ENCODE measurements at places on chromosomes 4 and X.

DNA sequence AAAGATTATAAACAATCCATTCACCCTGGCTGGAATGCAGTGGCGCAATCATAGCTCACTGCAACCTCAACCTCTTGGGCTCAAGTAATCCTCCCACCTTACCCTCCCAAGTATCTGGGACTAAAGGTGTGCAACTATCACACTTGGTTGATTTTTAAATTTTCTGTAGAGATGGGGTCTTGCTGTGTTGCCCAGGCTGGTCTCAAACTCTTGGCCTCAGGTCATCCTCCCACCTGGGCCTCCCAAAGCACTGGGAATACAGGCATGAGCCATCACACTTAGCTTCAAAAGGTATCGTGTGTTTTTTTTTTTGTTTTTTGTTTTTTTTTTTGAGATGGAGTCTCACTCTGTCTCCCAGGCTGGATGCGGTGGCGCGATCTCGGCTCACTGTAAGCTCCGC lies 71.5 kb downstream of the FRYL start:
- DNase-seq: no peak

- no peak for DNase-seq
Observed at GRCh38 chr4:176874721-176875445, 82.2 kb upstream of the VEGFC start.

- DNase-seq: no peak
Observed at GRCh38 chr4:173704201-173704600, 174.2 kb upstream of the HAND2 start.

DNA sequence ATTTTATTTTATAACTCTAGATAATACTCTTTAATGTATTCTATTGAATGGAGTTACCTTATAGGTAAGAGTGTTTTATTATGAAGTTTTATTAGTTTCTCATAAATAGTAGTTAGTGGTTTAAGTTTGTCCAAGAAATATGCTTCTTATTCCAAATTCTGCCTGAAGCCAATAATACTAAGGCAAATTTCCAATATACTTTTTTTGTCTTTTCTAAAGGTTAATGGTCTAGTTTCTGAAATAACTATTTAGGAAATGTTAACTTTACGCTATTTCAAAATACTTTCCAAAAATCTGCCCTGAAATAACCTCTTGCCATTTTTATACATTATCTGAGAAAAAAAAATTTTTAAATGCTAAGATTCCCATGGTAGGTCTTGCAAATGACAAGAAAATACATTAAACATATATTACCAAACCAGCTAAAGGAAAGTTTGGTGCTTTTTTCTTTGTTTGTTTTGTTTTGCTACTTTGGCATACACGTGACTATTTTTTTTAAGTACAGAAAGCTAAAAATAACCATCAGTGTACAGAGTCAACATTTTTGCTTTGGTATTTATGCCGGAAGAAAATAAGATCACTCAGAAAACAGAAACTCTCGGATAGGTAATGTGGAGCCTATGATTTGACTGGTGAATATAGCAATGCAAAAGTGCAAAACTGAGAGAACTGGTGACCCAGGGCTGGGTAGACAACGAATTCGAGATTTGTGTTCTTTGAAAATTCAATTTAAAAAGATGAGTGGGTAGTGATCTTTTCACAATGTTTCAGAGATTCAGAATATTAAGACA lies 29.8 kb downstream of the PCDH18 start:
- no peak for DNase-seq

DNA sequence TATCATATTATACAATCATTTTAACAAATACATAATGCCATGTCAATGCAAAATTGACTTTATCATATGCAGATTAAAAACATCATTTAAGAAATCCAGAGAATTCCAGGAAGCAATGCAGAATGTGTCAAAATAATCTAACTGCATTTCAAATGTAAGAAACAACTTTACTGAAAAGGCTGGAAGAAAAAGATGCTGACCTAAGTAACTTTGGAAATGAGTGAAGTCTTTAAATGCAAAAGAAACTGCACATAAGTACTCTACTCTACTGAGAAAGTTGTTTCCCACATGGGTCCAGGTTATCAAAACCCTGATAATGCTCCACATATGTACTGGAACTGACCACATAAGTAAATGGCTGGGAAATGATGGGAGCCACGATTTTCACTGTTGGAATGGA lies 149.9 kb downstream of the EVC2 start:
- DNase-seq: no peak

GRCh38 chr4:114677346-114677979 lies 78.9 kb downstream of the UGT8 start:
- no peak for DNase-seq

GRCh38 chr4:145493166-145493565 lies 11.5 kb downstream of the SMAD1 start:
- no peak for DNase-seq

- DNase-seq: no peak
Observed at GRCh38 chr4:182142176-182143085, 100.8 kb upstream of the TENM3 start.

DNA sequence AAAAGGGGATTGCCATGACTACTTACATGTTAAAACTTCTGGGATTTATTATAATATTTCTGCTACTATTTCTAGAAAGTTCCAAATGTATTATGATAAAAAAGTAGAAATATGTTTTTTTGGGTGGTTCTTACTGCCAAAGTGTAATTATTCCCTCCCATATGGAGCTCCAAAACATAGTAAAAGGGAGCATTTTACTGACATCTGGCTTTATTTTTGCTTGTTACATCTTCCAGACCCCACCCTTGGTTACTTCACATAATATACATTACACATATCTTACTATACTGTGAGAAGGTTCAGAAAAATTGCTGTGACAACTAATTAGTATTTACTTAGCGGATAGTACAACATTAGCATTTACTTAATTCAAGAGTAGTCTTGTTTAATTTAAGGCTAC lies 205.1 kb upstream of the TLL1 start:
- DNase-seq: no peak

GRCh38 chr4:29052266-29052665 lies 1667.9 kb upstream of the PCDH7 start:
- DNase-seq: no peak

GRCh38 chr4:26044524-26044923 lies 130.5 kb downstream of the SMIM20 start:
- no peak for DNase-seq

DNA sequence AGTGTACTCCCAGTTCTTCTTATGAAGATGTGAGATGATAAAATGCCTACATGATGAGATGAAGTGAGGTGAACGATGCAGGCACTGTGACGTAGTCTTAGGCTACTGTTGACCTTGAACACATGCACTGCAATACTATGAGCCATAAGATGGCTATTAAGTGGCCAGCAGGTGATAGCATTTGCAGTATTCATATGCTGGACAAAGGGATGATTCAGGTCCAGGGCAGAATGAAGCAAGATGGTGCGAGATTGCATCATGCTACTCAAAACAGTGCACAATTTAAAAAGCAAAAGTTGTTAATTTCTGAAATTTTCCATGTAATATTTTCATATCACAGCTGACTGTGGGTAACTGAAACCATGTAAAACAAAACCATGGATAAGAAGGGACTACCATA lies 781.4 kb downstream of the PCDH18 start:
- DNase-seq: no peak

DNA sequence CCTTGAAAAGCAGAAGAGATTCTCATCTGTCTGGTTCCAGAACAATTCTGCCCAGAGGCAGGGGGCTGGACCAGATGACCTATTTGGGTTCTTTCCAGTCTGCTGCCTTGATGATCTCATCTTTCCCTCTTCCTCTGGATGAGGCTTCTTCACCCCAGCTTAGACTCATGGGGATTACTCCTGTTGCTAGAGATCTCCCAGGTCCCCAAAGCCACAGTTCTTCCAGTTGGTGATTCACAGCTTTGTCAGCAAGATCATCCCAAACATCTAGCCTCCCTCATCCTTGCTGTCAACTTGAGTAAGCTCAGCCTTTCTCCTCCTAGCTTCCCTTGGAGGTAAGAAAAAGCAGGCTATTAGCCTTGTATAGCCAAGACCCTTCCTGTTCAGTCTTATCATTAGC lies 64.2 kb upstream of the PJA1 start:
- no peak for DNase-seq

- DNase-seq: no peak
Observed at GRCh38 chr4:139718833-139719232, 53.2 kb downstream of the MGST2 start.

- no peak for DNase-seq
Observed at GRCh38 chr4:122806981-122807679, 19.5 kb upstream of the FGF2 start.

GRCh38 chr4:118953276-118953675 lies 64.6 kb downstream of the SYNPO2 start:
- no peak for DNase-seq

- peak; percentile 42 for DNase-seq
Observed at GRCh38 chr4:76504613-76505465, 69.8 kb downstream of the SHROOM3 start.

DNA sequence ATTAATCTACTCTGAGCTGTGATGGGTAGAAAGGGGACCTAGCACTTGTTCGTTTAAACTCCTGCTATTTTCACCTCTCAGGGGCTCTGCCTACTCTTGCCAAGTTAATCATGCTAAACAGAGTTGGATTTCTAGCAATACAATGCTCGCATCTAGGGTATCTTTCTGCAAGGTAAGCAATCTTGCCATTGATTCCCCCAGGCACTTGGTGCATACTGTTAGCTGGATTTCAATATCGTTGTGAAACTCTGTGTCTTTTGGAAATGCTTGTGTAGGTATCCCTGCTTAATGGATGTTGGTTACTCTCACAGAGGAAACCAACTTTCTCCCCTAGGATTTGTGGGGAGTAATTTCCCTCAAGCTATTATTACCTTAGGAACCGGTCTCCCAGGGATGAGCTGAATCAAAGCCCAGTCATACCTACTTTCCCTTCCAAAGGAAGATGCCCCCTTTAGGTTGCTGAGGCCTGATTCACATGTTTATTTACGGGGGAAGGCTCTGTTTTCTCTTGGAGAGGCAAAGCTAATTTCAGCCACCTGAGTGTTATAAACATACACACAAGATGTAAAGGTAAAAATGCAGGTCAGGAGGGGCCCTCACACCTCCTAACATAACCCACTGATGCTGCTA lies 366.8 kb downstream of the FBXW7 start:
- DNase-seq: no peak

GRCh38 chrX:42943051-42943974 lies 165.3 kb upstream of the PPP1R2C start:
- DNase-seq: no peak

DNA sequence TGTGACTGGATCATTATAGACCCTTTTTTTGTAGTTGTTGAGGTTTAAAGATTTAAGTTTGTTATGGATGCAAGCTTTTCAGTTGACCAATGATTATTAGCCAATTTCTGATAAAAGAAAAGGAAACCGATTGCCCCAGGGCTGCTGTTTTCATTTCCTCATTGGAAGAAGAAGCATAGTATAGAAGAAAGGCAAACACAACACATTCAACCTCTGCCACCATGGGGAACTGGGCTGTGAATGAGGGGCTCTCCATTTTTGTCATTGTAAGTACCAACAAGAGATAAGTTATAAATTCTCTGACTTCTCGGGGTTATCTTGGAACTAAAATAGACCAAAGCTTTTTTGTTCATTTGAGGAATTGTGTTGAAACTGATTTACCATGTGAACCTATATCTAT lies at the start of gene CYBB:
Gene CYBB, plus strand, starts transcription at position 203 of the 400 bp plus-strand sequence. Its CDS starts 19 bp downstream, at position 222.
- no peak for DNase-seq

- DNase-seq: peak; percentile 77
Observed at GRCh38 chr4:114040319-114041116, 61.1 kb upstream of the ARSJ start.

- no peak for DNase-seq
Observed at GRCh38 chr4:104870495-104871233, 276.0 kb upstream of the TET2 start.

GRCh38 chr4:24910499-24910898 lies 2.3 kb downstream of the CCDC149 start:
- no peak for DNase-seq

GRCh38 chr4:138535316-138535715 lies 293.2 kb upstream of the SLC7A11 start:
- DNase-seq: no peak

GRCh38 chrX:154695911-154696675 lies 42.7 kb upstream of the CTAG2 start:
- DNase-seq: peak; percentile 41

GRCh38 chr4:6598127-6598526 lies 23.1 kb downstream of the MAN2B2 start:
- no peak for DNase-seq

- no peak for DNase-seq
Observed at GRCh38 chr4:948101-948935, 16.1 kb downstream of the TMEM175 start.

GRCh38 chr4:7389101-7389701 lies 45.5 kb downstream of the PSAPL1 start:
- no peak for DNase-seq

GRCh38 chrX:152405561-152405960 lies 45.6 kb downstream of the GABRA3 start:
- peak; percentile 68 for DNase-seq

GRCh38 chr4:1321946-1322650 lies 24.9 kb upstream of the UVSSA start:
- DNase-seq: no peak

- peak; percentile 60 for DNase-seq
Observed at GRCh38 chrX:8504451-8504850, 39.8 kb downstream of the VCX3B start.

- DNase-seq: no peak
Observed at GRCh38 chr4:80424225-80424581, 88.7 kb downstream of the CFAP299 start.

- DNase-seq: peak; percentile 8
Observed at GRCh38 chr4:84451546-84451945, 47.5 kb downstream of the NKX6-1 start.

GRCh38 chr4:3385711-3386420 lies 55.9 kb upstream of the HGFAC start:
- DNase-seq: no peak

DNA sequence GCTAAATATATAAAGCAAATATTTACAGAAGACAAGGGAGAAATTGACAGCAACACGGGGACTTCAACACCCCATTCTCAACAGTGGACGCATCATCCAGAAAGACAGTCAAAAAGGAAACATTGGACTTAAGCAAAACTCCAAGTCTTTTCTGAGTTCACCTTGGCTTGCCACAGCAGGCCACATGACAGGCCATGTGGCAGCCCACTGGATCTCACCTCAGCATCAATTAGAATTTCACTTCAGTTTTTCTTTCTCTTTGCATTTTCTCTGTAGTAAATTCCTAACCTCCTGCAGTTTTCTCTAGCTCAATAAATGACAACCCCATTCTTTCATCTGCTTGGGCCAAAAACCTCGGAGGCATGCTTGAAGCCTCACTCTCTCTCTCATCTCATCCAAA lies 12.4 kb downstream of the SMIM9 start:
- DNase-seq: no peak

Measured in H4 (cell line).